ENCODE measurements at places on chromosomes 2 and 18. TPM values are rescaled to one million over a fixed set of nuclear protein-coding genes. Genes with fewer than 3 reads are reported as not detected.

UGGT1 gene
- 50.1 TPM for total RNA-seq

FRZB gene
- not detected for total RNA-seq

SCYGR4 gene
- not detected for total RNA-seq

HOXD3 gene
- total RNA-seq = not detected

CRYGC gene
- not detected for total RNA-seq

DSEL gene
- 0.30 TPM for total RNA-seq

TEX44 gene
- total RNA-seq = not detected

CNRIP1 gene
- not detected for total RNA-seq

DNA sequence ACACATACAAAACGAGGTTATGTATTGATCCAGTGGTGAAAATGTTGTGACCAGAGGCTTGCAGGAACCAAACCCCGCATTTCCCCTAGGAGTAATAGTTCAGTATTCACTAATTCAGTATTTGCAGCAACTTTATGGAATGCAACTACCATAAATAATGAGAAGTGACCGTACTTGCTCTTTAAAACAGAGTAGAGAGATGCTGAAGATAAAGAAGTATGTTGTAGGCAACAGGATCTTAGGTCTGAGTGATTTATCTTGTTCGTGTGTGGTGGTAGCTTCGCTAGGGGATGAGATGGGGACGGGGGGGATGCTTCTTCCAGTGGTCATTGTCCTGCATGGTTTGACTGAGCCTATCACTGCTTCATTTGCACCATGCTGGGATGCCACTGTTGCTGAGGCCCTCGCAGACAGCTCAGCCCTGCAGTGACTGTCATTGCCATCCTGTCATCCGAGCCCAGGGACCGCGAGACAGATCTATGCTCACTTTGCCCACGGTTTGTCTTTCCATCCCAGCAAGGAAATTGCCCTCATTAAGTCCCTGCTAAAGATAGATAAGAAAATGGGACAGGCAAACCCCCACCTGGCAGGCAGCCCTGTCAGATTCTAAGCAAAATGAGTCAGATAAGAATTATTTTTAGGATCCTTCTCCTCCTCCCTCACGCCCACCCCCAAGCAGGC is 181.3 kb downstream of the CTIF start:
- DNase-seq = no peak

DNA sequence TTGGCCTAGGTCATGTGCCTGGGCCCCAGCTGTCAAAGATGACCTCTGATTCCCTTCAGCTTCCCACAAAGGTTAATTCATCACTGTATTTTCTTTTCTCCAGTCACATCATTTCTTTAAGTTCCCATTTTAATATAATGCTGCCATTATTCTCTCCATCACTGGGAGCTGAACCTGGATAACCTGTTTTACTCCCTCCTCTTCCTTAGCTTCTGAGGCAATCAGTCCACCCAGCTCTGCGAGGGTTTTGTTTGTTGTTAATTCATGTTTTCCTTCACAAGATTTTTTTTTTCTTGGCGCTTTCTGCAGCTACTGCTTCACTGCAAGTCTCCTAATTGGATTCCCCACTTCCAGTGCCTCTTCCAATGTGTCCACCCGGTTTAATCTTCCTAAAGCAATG is 5.1 kb upstream of the EML4 start:
- DNase-seq = no peak

GRCh38 chr2:48272199-48272598 is 257.8 kb upstream of the STON1 start:
- DNase-seq = no peak

- no peak for DNase-seq
Observed at GRCh38 chr2:30221531-30221930, 9.8 kb upstream of the LBH start.

GRCh38 chr2:83686863-83687262 is 772.2 kb downstream of the SUCLG1 start:
- no peak for DNase-seq

DNA sequence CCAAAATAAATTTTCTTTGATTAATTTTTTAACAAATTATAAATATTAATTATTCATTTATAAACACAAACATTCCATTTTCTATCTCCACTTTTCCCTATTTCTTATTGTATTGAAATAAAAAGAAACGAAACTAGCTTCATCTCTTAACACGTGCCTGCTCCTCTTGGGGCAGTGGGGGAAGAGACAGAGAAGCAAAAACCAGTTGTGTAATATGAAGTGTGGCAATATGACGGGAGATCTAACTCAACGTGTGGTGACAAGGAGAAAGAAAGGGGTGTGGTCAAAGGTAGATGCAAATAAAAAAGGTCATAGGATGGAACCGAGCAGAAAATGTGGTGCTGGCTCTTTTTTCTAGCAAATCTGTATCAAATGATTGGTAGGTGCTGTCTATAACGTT is 106.9 kb upstream of the SLC8A1 start:
- DNase-seq = no peak

DNA sequence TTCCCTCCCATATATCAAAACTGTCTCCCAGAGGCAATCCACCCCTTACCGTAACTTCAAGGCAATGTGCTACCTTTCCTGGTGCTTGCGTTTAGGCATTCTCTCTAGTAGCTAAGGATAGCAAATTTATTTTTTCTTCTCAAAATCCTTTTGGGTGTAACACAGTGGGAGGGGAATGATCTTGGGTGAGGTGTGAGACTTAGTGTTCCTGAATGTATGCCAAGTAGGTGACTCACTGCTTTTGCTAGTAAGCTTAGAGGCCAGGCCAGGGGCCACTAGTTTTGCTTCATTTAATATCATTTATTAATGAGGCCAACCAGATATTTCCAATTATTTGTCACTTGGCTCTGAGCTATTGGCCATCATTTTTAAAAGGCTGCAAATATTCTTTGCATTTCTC is 135.5 kb downstream of the NAPG start:
- no peak for DNase-seq

GRCh38 chr2:148244593-148245292 is 223.9 kb downstream of the MBD5 start:
- DNase-seq = no peak

GRCh38 chr18:10230072-10230471 is 224.4 kb upstream of the APCDD1 start:
- DNase-seq = no peak

DNA sequence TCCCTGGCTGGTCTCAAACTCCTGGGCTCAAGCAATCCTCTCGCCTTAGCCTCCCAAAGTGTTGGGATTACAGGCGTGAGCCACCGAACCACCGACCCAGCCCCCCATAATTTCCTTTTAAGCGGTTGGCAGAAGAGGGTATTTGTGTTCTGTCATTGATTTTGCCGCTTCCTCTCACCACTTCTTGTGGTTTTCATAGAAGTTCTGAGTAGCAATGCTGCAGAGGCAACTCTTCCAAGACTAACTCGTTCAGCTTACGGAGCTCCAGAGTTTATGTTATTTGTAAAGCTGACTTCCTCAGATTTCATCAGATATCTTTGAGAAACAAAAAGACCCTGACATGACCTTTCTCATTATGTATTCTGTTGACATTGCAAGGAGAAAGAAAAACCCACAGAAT is 261.4 kb upstream of the KCNJ3 start:
- peak; percentile 1 for DNase-seq

GRCh38 chr2:67802291-67802690 is 260.5 kb downstream of the C1D start:
- no peak for DNase-seq

GRCh38 chr2:128282976-128283810 is 35.5 kb downstream of the HS6ST1 start:
- no peak for DNase-seq

DNA sequence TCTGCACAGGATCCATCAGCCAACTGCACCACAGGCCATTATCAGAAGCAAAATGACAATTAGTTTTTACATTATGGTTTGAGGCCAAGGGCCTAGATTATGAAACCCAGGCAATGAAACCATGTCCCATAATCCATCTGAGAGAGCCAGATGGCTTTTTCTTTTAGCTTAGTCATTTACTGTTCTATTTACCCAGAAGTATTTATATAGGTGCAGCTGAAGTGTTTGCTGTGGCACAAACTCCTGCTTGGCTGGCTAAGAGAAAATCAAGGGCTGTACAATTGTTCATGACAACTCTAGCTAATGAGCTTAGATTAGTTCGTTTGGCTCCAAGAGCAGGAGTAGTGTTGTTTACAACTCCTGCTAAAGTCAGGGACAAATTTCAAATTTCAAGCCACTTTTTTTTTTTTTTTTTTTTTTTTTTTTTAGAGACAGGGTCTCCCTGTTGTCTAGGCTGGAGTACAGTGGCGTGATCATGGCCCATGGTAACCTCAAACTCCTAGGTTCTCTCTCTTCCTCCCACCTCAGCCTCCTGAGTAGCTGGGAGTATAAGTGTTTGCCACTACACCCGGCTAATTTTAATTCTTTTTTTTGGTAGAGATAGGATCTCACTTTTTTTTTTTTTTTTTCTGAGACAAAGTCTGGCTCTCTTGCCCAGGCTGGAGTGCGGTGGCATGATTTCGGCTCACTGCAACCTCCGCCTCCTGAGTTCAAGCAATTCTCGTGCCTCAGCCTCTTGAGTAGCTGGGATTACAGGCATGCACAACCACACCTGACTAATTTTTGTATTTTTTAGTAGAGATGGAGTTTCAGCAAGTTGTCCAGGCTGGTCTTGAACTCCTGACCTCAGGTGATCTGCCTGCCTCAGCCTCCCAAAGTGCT is 18.4 kb upstream of the REV1 start:
- no peak for DNase-seq

DNA sequence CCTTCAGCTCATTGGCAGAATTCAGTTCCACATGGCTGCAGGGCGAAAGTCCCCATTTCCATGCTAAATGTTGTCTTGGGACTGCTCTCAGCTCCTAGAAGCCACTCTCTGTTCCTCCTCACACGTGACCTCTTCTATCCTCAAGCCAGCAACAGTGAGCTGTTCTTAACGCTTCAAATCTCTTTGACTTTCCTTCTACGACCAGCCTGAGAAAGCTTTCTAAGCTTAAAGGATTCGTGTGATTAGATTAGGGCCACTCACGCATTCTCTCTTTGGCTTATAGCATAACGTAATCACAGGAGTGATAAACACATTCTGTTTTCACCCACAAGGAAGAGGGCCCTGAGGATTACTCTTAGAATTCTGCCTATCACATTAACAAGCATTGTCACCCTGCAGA is 29.8 kb upstream of the LAMA1 start:
- DNase-seq = no peak

GRCh38 chr2:99356853-99357252 is 19.7 kb downstream of the EIF5B start:
- DNase-seq = no peak

- DNase-seq = peak; percentile 72
Observed at GRCh38 chr18:63074981-63075404, 244.6 kb downstream of the BCL2 start.

- no peak for DNase-seq
Observed at GRCh38 chr2:71778936-71779773, 325.8 kb downstream of the DYSF start.

DNA sequence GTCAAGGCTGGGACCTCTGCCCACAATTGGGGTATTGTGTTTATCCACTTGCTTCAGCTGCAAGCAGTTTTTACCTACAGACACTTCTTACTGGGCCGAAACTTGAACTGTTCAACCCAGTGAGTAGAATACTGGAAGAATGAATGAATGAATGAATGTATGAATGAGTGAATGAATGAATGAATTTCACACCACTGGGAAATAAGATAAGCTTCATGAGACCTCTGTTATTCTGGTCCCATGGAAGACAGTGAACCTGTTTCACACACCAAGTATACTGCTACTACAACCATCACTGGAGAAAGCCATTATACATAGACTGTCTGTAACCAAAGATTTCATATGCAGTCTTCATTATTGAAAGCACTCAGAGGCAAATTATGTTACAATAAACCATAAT is 295.0 kb upstream of the GULP1 start:
- DNase-seq = no peak

DNA sequence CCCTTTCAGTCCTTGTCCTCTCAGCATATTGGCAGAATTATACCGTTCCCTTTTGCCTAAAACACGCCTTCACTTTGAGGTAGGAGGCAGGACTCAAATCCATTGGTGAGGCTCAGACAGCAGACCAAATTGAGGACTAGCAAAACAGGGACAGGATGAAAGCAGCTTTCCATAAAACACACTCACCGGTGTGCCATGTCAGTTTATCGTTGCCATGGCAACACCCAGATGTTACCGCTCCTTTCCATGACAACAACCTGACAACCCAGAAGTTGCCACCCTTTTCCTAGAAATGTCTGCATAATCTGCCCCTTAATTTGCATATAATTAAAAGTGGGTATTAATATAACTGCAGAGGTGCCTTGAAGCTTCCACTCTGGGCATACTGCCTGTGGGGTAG is 730.4 kb downstream of the METTL4 start:
- DNase-seq = no peak

DNA sequence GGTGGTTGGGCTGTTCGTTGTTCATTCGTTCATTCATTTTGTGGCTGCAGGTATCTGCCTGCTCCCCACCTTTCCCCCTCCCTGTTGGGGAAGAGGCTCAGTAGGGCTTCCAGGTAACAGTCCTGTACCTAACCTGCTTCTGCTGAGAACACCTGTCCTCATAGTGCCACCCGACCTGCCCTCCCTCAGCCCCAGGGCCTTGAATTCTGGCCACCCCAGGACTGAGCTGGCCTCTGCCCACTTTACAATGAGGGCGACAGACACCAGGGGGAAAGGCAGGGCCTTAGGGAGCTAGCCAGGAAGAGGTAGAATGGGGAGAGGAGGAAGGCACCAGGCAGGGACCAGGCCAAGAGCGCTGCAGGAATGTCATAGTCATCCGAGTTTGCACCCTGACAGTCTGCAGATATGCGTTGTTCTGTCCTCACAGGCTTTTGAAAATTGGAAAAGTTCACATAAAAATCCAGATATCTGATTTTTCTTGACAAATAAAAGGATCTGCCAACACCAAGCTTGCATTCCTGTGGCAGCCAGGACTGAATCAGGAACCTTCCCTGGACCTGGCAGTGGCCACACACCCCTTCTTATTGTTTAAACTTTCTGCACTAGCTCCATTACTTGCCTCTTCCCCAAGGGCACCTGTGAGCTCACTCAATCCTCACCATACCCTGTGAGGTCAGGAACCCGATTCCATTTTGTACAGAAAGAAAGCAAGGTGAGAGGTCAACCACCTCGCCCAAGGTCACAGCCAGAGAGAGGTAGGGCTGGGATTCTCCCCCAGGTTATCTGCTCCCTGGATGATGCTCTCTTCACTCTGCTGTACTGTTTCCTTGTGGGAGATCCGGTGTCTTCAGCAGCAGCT is 35.3 kb upstream of the MRPL33 start:
- DNase-seq = no peak

GRCh38 chr2:47551800-47552525 is 149.0 kb downstream of the MSH2 start:
- DNase-seq = no peak

GRCh38 chr2:219739066-219739465 is 111.6 kb downstream of the SLC4A3 start:
- DNase-seq = no peak

GRCh38 chr18:5746844-5747243 is 148.5 kb downstream of the TMEM200C start:
- DNase-seq = no peak

GRCh38 chr2:238693337-238694093 is 154.4 kb upstream of the TWIST2 start:
- DNase-seq = no peak

DNA sequence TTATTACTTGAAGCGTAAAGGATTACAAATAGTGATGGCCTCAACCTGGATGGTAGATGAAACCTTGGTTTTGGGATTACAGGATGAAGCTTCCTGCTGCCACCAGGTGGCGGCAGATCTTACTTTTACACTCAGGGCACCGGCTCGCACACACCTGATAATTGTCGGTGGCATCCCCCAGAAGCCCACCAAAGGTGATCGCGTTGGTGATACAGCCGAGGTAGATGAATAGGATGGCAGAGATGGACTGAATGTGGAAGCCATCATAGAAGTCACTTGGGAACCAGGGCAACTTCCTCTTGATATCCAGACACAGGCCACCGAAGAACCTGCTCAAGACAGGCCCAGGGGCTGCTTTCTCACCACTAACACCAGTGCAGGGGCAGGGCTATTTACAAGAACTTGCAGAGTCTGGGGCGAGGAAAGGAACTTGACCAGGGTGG is 51.8 kb downstream of the MTHFD2 start:
- peak; percentile 42 for DNase-seq

Data from activated naive CD8-positive, alpha-beta T cell treated with anti-CD3 and anti-CD28 coated beads for 36 hours (primary cell).